Astrocyte (in vitro differentiated cells and primary cell): ENCODE measurements at places on chromosomes 3 and 15. TPM values are rescaled to one million over a fixed set of nuclear protein-coding genes. Genes with fewer than 3 reads are reported as not detected.

DNA sequence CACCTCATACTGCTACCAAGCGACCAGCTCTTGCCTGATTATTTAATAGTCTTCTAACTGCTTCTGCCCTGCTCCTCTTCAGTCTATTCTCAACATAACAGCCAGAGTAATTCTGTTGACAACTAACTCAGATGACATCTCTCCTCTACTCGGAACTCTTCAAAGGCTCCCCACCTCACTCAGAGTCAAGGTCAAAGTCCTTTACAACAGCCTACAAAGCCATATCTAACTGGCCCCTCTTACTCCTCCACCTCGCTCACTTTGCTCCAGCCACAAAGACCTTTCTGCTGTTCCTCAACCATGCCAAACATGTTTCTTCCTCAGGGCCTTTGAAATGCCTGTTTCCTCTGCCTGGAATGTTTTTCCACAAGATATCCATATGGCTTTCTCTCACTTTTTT, 43.6 kb downstream of the PIK3R4 start:
- DNase-seq = no peak

RARRES1 gene
- 1.2 and 3.2 TPM in 2 replicates for total RNA-seq

IGSF10 gene
- total RNA-seq = 0.43 and 0.84 TPM in 2 replicates

GRCh38 chr15:61835496-61836106, 224.6 kb downstream of the VPS13C start:
- no peak for DNase-seq

PCOLCE2 gene
- total RNA-seq = 4.5 and 5.4 TPM in 2 replicates

VPS13C gene
- 33.6 and 35.4 TPM in 2 replicates for total RNA-seq

DNA sequence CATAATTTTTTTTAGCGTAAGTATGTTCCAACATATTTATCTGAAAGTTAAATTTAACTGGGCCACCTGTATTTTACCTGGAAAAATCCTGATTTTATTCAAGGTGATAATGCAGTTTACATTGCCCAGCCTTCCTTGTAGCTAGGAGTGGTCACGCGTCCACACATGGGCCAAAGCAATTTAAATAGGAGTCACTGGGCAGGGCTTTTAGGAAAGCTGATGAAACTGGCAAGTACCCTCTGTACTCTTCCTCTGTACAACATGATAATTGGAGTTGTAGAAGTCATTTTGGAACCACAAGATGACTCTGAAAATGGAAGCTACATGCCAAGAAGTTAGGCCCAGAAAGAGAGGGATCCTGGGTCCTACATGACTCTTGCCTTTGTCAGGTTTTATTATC, 9.5 kb downstream of the BTD start:
- no peak for DNase-seq
